ENCODE measurements at places on chromosomes 12 and 14.

DNA sequence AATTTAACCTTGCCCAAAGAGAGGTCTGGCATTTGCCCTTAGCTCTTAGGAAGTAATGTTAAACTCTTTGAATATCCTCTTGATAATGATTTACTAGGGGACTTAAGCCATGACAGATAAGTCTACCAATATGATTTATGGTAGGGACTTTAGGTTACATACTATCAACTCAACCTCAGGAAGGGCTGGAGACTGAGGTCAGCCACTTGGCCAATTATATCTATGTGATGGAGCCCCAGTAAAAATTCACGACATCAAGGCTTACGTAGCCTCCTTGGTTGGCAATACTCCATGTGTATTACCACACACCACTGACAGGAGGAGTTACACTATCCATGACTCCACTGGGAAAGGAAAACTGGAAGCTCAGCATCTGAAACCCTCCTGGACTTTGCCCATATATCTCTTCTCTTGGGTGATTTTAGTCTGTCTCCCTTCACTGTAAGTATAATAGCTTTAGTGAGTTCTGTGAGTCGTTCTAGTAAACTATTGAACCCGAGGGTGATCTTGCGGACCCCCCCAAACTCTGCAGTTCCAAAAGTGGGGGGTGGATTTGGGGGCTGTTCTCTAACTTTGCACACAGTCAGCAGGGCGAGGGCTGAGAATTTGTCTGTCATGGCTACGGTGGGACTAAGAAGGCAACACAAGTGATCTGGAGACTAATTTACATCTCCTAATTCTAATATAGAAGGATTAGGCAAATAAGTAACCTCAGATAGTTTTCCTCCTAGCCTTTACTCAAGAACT is 62.3 kb downstream of the R3HDM2 start:
- no peak for DNase-seq

DNA sequence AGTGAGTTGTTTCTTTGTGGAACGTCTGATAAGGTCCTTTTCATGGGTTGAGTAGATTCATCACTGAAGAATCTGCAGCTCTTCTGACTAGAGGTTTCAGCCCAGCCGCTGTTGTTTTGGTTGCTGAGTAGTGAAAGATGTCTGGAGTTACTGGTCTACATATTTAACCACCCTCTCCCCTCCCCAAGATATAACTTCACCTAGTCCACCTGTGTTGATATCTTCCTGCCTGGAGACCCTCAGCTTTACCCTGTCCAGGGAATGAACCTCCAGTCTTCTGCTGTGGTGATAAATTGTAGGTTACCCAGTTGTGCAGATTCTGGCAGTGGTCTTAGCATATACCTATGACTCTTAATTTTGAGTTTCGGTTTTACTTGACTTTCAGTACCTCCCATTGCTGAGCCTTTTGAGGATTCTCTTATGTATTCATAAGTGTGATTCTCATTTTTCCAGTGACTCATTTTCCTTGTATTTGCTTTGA is 62.9 kb downstream of the CCDC91 start:
- no peak for DNase-seq

- no peak for DNase-seq
These were observed 43.4 kb upstream of the PIK3C2G start for GRCh38 chr12:18217966-18218365.

- no peak for DNase-seq
These were observed 10.9 kb downstream of the C12orf43 start for GRCh38 chr12:121005346-121005815.

- no peak for DNase-seq
These were observed 105.4 kb downstream of the DENND5B start for GRCh38 chr12:31485571-31485970.

GRCh38 chr12:84135586-84136279 is 776.9 kb downstream of the SLC6A15 start:
- DNase-seq: no peak

DNA sequence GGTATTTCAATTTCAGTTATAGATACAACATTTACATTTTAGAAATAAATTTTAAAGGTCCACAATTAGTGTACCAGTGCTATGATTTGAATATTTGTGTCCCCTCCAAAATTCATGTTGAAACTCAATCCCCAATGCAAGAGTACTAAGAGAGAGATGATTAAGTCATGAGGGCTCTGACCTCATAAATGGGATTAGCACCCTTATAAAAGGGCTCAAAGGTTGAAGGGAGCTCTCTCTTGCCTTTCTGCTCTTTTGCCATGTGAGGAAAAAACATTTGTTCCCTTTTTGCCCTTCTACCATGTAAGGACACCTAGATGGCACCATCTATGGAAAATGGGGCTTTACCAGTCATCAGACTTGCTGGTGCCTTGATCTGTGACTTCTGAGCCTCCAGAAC is 25.8 kb upstream of the CNOT2 start:
- no peak for DNase-seq

GRCh38 chr12:29943683-29944082 is 159.9 kb upstream of the TMTC1 start:
- no peak for DNase-seq

DNA sequence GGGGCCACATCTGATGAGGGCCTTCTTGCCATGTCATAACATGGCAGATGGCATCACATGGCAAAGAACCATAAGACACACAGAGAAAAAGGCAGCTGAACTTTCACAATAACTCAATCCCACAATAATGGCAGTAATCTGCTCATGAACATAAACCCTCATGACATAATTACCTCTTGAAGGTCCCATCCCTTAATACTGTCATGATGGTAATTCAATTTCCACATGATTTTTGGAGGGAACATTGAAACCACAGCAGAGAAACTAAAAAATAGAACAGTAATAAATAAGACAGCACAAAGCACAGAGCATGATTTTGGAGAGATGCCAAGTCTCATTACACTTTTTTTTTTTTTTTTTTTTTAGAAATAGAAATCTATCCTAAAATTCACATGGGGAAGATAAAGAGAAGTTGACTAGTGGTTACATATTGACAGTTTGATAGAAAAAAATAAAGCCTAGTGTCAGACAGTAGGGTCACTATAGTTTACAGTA is 61.8 kb upstream of the ATF7IP start:
- no peak for DNase-seq

DNA sequence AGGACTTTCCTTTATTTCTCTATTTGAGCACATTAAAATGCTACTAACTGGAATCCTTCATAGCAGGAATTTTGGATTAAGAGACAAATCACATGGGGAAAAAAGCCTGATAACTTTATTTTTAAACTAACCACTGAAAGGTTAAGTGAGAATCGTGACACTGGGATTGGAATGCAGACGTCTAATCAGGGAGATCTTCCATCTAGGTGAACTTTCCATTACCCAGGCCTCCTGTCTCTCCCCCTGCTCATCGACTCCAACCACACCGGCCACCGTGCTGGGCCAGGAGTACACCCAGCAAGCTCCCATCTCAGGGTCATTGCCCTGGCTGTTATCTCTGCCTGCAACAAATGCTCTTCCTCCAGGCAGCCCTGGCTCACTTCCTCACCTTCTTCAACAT is 19.0 kb downstream of the PTGER2 start:
- no peak for DNase-seq

DNA sequence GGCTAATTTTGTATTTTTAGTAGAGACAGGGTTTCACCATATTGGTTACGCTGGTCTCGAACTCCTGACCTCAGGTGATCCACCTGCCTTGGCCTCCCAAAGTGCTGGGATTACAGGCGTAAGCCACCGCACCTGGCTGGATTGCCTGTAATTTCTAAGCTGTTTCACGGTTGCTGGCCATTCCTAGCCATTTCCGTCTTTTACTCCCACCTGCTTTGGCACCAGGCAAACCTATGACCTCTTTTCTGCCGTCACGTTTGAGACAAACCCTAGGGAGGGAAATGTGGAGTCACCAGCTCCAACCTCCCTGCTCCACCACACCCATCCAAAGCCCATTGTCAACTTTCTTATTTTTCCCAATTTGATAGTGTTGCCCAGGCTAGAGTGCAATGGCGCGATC is 1.2 kb downstream of the GPR132 start:
- DNase-seq: no peak

- DNase-seq: no peak
These were observed 2.3 kb downstream of the MTA1 start for GRCh38 chr14:105421723-105422615.

DNA sequence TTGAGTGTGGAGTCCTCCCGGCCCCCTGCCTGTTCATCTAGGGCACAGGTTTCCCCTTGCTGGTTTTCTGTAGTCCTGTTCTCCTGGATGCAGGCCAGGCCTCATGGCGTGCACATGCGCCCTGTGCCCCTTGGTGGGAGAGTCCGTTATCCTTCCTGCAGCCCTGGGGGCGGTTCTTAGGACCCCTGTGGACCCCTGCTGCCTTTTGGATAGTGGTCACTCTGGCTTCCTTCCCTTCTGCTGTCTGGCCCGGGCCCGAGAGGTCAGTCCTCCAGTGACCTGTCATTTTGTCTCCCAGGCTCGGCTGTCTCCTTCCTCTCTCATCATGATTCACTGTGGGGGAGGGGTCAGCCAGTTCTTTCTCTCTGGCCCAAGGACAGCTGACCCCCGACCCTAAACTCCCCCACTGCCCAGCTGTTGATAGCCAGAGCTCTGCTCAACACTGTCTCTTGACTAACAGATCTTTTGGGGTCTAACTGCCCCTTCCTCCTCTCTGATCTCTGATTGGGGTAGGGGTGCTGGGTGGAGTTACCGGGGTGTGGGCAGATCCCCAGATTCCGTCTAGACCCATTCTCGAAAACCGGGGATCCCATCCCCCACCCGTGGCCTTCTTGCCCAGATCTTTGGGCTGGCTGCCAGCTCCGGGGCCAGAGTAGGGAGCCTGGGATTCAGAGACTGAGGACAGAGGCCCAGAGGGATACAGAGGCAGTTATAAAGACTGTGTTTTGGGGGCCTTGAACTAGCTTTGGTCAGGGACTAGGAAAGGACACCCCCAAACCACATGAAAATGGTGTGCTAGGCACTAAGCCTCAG is 7.0 kb downstream of the CCND2 start:
- DNase-seq: no peak

- no peak for DNase-seq
These were observed 121.6 kb downstream of the GPR135 start for GRCh38 chr14:59343585-59343984.

- no peak for DNase-seq
These were observed 63.0 kb upstream of the PTHLH start for GRCh38 chr12:28035500-28035899.

DNA sequence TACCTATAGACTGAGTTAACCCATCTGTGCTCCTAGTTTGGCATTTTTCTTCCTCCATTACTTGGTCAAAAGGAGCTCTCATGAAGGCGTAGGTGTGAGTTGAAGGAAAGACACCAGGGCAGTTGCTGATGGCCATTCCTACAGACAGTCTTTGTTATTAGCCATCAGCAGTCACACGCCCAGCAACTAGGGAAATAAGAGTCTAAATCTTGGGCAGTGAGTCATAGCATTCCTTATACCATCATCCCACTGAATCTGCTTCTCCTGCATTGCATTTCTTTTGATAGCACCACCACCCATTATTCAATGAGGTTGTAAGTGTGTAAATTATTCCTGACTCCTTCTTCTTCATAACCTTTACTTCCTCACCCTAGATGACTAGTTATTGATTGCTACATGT is 150.9 kb upstream of the IGF1 start:
- DNase-seq: no peak

GRCh38 chr12:91335699-91336098 is 153.1 kb upstream of the DCN start:
- no peak for DNase-seq

Data from putamen (tissue), 1 donor.